A172 (cell line): ENCODE measurements at places on chromosomes 6 and 20. TPM values are rescaled to one million over a fixed set of nuclear protein-coding genes. Genes with fewer than 3 reads are reported as not detected.

EDN1 gene
- 24.0 and 28.5 TPM in 2 replicates for total RNA-seq

ITPR3 gene
- 57.5 and 59.8 TPM in 2 replicates for total RNA-seq

PHF20 gene
- 21.9 and 28.9 TPM in 2 replicates for total RNA-seq

TMEM74B gene
- total RNA-seq = 0.67 and 0.72 TPM in 2 replicates

QKI gene
- total RNA-seq = 62.7 and 81.2 TPM in 2 replicates

PROCR gene
- 32.2 and 48.0 TPM in 2 replicates for total RNA-seq

SAMD3 gene
- 0.07 and 0.28 TPM in 2 replicates for total RNA-seq

PGC gene
- not detected in 2 replicates for total RNA-seq

CALHM5 gene
- 3.8 and 4.1 TPM in 2 replicates for total RNA-seq

GLP1R gene
- total RNA-seq = not detected in 2 replicates
